Pulmonary artery endothelial cell (primary cell): ENCODE measurements at places on chromosomes 5 and 9. TPM values are rescaled to one million over a fixed set of nuclear protein-coding genes. Genes with fewer than 3 reads are reported as not detected.

LTC4S gene
- total RNA-seq = 0.46 and 0.66 TPM in 2 replicates

VCAN gene
- total RNA-seq = 1.4 and 2.0 TPM in 2 replicates

CARD9 gene
- total RNA-seq = 0.59 and 1.1 TPM in 2 replicates

FST gene
- total RNA-seq = 1.4 and 63.4 TPM in 2 replicates

POU5F2 gene
- 0.26 and 0.46 TPM in 2 replicates for total RNA-seq

PPIC gene
- total RNA-seq = 41.3 and 52.2 TPM in 2 replicates

DNA sequence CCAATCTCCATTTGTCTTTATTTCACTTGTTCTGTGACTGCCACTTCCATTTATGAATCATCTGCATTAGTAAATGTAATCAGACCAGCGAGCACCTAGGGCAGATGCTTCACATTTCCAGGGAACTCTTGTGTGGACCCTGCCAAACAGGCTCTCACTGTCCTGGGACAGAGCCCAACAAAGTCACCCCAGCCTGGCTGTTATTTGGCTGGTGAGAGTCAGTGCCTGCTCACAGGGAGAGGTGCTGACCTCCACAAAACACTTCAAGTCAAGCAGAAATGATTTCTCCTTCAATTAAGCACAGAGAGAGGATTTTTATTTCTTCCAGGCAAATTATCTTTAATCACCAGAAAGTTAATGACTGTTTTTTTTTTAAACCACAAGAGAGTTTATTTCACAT, 568.0 kb downstream of the MTRR start:
- DNase-seq = no peak

- no peak for DNase-seq
Observed at GRCh38 chr5:44747396-44747795, 61.4 kb upstream of the MRPS30 start.

DNA sequence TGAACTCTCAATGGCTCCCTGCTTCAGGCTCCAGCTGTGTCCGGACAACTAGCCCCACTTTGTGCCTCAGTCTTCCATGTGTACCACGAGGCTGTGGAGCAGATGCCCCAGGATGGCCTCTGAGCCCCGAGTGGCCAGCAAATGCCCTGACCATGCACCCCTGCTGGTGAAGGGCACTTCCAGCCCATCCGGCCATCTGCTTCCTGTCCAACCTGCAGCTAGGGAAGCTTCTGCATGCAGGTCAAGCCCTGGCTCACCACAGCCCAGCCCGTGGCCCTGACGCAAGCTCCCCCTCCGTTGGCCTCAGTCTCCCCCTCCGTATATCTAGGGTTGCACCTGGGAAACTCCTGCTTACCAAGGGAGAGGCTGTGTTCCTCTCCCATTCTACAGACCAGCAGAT, 4.8 kb downstream of the NINJ1 start:
- peak; percentile 61 for DNase-seq

- peak; percentile 91 for DNase-seq
Observed at GRCh38 chr9:120935383-120935857, 8.8 kb upstream of the TRAF1 start.

DNA sequence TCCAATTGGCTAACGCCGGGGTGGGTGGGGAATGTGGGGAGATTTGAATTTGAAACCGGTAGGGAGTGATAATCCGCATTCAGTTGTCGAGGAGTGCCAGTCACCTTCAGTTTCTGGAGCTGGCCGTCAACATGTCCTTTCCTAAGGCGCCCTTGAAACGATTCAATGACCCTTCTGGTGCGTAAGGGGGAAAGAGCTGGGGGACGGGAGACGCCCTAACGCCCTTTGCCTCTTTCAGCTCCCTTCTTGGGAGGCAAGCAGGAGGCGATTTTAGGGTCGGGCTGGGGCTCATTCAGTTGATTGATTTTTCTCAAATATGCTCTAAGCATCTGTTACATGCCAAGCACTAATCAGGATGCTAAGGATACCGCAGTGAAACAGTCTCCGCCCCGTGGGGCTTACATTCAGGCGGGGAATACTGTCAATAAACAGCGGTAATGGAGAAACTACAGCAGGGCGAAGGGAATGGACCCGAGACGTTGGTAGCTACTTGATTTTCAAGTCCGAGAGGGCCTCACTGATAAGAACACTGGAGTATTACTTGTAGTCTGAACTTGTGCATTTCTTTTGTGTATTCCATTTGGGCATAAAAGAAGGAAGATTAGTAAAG, at the start of gene HMMR:
TSS of gene HMMR (plus strand) at position 71 of the 610 bp plus-strand sequence. CDS start at position 132, 61 bp downstream.
- no peak for DNase-seq

GRCh38 chr9:110933350-110934001, 104.8 kb downstream of the LPAR1 start:
- DNase-seq = no peak
